ENCODE measurements at places on chromosomes 13 and 19.

DNA sequence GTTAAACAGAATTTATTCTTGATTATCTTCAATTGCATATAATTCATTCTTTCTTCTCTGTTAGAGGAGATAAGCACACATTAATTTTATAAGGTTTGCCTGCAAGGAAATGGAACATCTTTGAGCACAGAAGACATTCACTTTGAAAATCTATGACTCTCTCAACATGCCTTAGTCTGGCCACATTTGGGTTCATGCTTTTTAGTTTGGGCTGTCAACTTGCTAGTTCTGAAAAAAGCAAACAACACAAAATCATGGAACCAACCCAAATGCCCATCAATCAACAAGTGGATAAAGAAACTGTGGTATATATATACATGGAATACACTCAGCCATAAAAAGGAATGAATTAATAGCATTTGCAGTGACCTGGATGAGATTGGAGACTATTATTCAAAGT, 71.5 kb downstream of the CYSLTR2 start:
- DNase-seq = no peak

- DNase-seq = no peak
Observed at GRCh38 chr13:80444240-80445015, 103.5 kb upstream of the SPRY2 start.

DNA sequence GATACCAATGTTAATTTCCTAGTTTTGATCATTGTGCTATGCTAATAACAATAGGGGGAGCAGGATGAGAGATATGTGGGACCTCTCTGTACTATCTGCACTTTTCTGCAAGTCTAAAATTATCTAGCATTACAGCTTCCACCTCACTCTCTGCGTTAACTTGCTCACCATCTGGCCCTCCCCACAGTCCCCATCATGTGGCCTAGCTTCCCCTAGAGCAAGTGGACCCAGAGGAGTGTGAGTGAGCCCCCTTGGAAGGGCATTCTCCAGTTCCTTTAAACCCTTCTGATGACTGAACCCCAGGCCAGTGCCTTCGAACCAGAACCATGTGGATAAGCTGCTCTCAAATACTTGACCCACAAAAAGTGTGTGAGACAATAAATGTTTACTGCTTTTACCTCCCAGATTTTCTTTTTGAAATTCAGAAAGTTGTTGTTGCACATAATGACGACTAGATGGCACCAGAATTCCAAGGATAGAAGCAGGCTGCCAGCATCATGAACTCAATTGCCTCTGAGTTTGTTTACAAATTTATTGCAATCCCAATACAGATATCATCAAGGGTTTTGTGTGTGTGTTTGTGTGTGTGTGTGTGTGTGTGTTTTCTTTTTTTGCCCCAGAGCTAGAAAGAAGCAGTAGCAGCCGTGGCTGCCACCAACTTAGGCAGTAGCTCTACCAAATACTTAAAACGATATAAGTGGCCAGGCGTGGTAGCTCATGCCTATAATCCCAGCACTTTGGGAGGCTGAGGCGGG, 49.0 kb upstream of the ZNF780A start:
- peak; percentile 76 for DNase-seq

- no peak for DNase-seq
Observed at GRCh38 chr13:112153364-112153763, 86.4 kb downstream of the SOX1 start.

GRCh38 chr19:10784257-10784656, 51.8 kb downstream of the TMED1 start:
- DNase-seq = no peak

DNA sequence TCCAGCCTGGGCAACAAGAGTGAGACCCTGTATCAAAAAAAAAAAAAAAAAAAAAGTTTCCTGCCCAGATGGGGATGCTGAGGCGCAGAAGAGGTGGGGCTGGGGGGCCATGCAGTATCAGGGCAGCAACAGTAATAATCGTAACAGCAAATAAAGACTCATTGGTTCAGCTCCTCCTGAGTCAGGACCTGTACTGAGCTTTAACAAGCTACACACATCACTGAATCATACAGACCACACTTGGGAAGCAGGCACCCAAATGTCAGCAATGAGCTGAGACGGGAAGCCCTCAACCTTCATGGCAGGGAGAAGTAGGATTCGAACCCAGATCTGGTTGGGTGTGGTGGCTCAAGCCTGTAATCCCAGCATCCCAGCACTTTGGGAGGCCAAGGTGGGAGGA, 10.6 kb upstream of the DPF1 start:
- DNase-seq = no peak

DNA sequence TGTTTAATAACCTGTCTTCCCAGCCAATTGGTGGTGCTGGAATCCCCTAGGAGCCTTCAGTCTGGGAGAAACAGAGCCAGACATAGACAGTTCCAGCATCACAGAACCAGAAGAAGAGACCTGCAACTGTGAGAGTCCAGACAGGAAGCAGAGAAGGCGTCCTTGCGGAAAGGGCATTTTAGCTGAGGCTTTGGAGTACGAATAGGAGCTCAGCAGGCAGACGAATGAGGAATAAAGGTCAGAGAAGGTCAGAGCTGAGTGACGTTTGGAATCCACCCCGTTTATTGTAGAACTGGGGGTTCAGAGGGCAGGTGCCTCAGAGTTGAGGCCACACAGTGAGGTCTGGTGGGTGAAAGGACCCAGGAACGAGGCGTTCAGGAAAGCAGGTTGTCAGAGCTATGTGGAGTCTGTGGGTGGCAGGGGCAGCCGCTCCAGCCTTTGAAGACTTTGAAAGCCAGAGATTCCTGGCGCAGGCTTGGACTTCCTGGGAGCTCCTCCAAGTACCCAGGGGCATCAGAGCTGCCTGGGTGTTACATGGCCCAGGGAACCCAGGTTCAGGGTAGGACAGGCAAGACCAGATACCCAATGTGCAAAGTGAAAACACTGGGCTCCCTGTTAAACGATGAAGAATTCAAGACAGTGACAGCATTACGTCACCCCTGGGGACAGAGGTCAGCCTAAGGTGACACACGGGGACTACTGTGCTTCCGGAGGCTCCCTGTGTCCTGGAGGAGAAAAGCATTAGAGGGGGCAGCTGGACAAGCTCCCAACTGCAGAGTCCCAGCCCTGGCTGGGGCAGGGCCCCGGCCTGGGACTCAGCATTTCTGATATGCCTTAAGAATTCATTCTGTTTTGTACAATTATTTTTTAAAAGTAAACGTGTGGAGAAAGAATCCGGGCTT, 5.5 kb downstream of the ARRDC2 start:
- no peak for DNase-seq

DNA sequence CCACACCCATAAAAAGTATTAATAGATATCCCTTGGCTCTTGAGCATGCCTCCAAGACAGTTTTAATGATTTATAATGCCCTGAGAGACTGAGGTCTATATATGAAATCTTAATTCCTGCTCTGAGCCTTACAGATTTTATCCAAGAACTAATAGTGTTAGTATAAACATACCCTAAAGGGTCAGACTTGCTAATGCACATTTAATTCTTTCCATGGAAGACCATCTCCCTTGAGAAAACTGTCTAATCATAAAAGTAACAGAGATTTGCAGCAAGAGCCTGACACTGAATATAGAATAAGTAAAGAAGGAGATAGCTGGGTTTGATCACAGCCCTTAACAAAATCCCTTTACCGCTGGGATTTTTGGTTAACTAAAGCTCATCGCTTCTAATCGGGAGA, 650.8 kb upstream of the KLF12 start:
- no peak for DNase-seq

DNA sequence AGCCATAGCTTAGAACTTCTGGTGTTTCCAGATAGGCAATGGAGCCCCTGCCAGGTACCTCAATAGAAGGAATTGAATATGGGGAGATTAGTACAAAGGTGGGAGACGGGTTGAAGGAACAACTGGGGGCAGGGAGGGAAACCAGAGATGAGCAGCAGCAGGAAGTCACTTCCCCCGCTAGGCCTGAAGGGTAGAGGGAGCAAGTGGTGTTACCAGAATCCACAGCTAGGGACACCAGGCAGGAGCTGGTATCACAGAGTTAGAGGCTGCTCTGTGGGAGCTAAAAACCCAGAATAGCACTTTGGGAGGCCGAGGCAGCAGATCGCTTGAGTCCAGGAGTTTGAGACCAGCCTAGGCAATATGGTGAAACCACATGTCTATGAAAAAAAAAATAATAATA, 15.3 kb upstream of the HNRNPUL1 start:
- no peak for DNase-seq
